ENCODE measurements at places on chromosomes 16 and 17.

DNA sequence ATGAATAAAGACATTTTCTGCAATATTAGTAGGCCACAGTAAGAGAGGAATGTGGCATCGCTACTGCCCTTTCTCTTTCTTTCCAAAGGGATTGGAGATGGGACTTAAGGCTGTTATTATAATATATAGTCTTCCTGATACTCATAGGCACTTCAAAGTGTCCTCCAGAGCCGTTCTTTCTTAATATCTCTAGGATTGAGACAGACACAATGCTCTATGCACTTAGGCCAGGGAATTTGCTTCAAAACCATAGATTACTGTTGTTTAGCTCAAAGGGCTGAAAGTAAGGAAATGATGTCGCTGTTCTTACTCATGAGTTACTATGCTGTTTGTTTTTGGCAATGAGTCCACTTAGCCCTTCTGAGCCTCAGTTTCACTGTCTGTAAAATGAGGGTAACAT is 590.5 kb downstream of the CDH11 start:
- no peak for DNase-seq

GRCh38 chr17:5135726-5136579 is 20.1 kb downstream of the USP6 start:
- no peak for DNase-seq

GRCh38 chr17:38982858-38983746 is 15.9 kb upstream of the FBXO47 start:
- DNase-seq: no peak

- no peak for DNase-seq
Observed at GRCh38 chr17:11900041-11900476, 97.2 kb downstream of the ZNF18 start.

Measured in nucleus accumbens (tissue), 56 donors.